ENCODE measurements at places on chromosomes 1 and 21.
A peak's percentile ranks its signal among the peaks of the same experiment; 100 is the strongest.

DNA sequence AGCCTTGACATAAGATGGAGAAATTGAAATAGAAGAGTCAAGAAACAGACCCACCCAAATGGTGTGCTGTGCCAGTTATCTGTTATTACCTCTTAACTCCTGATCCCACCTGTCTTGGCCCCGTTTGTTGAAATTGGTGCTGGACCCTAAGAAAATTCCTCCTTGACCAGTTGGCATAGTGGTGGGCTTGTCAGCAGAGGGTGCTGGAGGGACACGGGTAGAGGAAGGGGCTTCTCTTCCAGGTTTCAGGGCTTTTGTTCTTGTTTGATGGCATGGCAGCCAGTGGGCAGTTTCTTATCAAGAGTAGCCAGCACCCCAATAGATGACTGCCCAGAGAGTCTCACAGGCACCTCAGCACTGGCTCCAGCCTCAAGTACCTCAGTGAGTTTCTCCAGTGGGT, 51.6 kb downstream of the PCBP3 start:
- no peak for DNase-seq

- DNase-seq: no peak
Measured at GRCh38 chr1:65467536-65467935, 47.1 kb downstream of the LEPR start.

GRCh38 chr1:1784933-1785332, 6.7 kb upstream of the NADK start:
- no peak for DNase-seq

- DNase-seq: no peak
Measured at GRCh38 chr1:64675718-64676345, 69.0 kb upstream of the RAVER2 start.

GRCh38 chr21:26195708-26196107, 25.1 kb upstream of the APP start:
- no peak for DNase-seq

GRCh38 chr1:27237112-27237511, 2.7 kb downstream of the WDTC1 start:
- DNase-seq: no peak

DNA sequence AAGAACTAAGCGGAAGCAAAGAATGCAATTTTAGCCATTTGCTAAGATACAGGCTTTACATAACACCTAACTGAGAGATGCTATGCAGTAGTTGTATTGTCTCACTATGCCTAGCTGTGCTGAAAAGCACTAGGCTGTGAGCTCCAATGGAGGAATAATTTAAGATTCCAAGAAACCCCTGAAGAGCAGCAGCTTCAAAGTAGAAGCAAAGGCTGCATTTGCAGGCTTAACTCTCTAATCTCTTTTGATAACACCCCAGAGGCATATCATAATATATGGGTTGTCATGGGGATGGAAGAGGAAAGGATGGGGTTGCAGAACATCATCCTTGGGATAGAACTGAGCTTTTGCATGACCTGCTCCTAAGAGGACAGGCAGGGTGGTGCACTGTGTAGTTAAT, 102.0 kb downstream of the ERG start:
- DNase-seq: no peak

DNA sequence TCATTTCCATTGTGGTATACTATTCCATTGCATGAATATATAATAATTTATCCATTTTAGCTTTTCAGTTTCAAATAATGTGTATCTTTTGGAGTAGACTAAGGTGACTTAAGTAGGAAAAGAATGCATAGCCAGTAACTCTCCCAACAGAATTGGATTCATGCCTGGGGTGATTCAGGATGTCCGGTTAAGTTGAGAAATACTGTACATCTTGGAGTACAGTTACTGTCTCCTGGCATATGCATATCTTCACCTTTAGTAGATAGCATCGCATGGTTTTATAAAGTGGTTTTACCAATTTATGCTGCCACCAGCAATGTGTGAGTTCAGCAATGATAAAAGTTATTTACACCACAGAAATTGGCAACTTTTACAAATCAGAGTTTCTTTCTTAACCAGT, 18.6 kb upstream of the SLC6A9 start:
- DNase-seq: peak; percentile 82

- DNase-seq: no peak
Measured at GRCh38 chr21:17257784-17258183, 255.1 kb upstream of the CXADR start.

- no peak for DNase-seq
Measured at GRCh38 chr21:37259426-37259825, 7.7 kb downstream of the VPS26C start.

DNA sequence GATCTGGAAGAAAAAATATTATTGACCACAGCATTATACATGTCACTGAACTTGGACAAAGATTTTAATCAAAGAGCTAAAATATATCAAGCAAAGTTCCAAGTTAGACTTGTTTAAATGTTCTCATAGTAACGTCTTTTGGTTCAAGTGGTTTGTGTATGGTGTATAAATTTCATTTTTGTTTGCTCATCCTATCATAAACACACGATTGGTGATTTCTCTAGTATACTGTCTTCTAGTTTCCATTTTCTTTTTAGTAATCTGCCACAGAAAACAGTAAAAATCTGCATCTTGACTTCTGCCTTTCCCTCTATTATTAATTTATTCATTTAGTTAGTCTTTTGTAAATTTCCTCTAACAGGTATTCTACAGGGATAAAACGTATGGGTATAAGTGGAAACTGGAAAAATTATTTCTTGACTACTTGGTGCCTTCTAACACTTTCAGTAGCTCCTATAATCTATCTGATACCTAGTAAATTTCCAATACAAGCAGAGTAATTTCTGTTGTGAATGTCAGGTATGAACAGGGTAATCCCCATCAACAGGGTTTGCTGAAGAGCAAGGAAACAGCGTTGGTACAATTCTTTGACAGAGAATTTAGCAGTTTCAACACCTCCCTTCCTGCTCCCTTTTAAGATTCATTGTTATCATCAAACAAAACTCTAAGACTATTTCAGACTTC, 268.0 kb downstream of the PTPRC start:
- no peak for DNase-seq

DNA sequence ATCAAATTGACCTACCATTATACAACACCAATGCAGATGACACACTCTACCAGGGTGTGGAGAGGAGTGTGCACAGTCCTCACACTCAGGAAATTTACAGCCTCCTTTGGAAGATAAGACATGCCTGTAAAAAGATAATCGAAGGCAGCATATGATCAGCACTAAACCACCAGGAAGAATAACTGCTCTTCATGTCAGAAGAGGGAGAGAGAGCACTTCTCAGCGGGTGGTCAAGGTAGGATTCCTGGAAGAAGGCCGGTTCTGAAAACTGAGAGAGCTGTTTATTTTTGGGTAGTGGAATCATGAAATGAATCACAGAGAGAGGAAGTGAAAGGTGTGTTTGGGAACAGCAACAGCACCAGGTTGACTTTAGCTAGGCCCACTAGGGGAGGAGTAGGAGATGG, 14.0 kb upstream of the ZNF697 start:
- no peak for DNase-seq

GRCh38 chr21:36203603-36203889, 46.9 kb downstream of the DOP1B start:
- peak; percentile 64 for DNase-seq

- no peak for DNase-seq
Measured at GRCh38 chr1:167689567-167689920, 32.2 kb upstream of the MPZL1 start.

DNA sequence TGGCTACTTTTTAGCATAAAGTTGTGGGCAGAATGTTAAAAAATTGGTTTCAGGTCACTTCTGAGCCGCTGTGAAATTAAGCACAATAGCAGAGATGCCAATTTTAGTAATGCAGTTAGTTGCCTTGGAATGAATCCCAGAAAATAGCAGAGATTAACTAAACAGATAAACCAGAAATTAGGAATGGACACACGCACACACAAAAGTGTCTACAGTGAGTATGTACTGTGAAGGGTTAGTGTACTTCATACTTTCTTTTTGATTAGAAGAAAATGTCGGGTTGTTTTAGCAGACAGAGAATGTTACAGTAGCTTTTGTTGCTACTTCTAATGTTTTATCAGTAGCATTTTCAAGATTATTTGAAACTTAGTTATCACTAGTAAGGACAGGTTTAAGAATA, 106.7 kb downstream of the LEPR start:
- no peak for DNase-seq

GRCh38 chr21:40118527-40118926, 251.3 kb downstream of the PCP4 start:
- DNase-seq: no peak

DNA sequence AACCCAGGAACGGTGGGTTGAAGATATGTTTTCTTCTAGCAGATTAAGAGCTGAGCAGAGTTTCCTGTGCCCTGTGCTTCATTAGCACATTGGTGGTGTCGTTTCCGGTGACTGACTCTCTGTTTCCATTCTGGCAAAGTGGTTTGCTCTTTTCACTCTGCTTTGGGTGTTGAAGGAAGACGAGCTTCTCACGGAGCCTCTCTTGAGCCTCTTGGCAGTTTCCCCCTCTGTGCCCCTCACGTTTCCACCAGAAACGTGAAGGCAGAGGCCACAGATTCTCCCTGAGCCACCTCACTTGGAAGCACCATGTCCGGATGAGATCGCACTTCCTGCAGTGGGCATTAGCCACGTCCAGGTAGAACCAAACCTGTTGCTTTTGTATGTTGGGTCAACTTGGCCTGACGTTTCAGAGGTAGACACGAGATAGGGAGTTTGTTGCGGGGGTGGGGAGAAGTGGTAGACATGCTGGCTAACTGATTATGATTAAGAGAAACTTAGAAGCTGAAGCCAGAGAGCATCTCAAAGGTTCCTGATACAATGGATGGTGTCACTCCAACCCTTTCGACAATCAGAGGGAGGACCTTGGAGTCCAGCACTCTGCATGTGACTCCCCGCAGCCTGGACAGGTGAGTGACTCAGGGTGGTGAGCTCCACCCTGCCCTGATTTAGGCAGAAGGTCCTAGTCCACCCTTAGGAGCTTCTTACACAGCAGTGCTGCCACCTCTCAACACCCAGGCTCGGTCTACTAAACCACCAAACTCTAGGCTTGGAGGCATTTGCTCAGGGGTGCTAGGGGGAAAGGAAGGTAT, at the start of gene LAX1:
LAX1 (plus strand) TSS at position 155 of the 809 bp plus-strand sequence; CDS start at position 538, 383 bp downstream.
- DNase-seq: no peak

DNA sequence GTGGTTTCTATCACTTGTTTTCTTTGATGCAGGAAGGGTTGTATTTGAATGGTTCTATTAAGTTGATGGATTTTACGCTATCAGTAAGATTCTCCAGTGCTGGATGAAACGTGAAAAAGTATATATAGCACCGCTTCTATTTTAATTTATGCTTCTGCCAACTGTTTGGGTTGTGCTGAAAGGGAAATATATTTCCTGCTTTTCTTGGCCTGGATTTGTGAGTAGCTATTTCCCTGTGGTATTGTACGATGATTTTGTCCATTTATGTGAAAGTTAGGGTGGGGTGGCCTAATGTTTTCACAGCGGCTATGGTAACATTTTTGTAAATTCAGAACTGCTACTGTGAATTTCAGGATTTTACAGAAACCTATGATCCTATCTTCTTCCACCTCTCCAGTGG, 322 bp downstream of the C1orf162 start:
- DNase-seq: no peak

DNA sequence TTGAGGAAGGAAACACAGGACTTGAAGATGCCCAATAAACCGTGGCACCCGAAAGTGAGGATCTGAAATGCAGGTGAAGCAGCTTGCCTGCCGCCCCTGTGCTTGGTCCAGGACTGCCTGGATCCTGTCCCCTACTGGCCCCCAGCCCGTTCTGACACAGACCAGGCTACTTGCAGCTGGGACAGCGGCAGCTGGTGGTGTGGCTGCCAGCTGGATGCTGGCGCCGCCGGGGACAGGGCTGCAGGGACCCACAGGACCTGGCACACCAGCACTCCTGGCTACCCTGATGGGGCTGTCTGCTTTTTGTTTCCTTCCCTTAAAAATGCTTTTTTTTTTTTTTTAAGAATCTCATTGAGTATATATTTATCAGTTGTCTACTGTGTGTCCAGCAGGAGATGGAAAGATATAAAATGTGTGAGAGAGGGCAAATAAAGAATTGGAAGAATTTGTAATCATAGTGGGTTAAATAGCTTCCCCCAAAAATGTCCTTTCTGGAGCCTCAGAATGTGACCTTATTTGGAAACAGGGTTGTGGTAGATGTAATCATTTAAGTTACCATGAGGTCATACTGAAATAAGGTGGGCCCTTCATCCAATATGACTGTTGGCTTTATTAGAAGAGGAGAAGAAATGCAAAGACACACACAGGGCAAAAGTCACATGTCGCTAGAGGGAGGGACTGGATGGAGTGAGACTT, 165.6 kb downstream of the DSCAM start:
- DNase-seq: no peak

DNA sequence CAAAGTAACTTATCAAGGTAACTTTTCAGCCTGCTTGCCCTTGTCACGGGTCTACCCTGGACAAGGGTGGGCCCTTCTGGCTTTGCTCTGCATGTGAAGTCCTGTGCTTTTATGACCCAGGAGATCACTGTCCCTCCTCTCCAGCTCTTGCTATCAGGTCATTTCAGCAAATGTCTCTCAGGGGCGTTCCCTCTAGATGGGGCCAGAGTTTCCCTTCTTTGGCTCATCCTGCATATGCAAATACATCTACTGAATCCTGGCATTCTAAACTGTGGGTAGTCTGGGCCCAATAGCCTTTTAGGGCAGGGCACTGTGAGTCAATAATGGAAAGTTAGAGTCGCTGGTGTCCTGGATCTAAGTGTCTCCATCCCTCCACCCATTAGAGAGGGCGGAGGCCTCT, 366.9 kb upstream of the USP24 start:
- no peak for DNase-seq

GRCh38 chr21:43654806-43655489, 4.3 kb downstream of the HSF2BP start:
- DNase-seq: no peak

DNA sequence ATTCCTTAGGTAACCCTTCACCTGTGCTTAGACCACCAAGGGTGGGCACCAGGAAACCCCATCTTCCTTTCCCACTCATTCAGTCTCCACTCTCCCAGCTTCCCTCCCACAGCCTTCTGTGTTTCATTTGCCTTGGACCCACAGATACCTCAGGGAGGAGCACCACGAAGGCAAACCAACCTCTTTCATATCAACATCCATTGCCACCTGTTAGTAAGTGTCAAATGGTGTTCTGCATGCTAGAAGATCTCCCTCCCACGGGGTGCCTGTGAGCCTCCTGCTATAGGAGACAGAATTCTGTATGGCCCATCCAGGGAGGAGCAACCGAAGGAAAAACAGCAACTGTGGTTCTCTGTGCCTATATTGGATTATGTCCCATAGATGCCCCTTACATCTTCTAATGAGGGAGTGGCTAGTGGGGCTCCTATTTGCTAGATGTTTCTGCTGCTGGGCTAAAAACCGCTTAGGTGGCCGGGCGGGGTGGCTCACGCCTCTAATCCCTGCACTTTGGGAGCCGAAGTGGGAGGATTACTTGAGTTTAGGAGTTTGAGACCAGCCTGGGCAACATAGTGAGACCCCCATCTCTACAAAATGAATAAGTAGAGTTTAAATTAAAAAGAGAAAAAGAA, 25.6 kb upstream of the SCCPDH start:
- DNase-seq: no peak

All from AG04450 (cell line).